ENCODE measurements at places on chromosomes 2 and 18. TPM values are rescaled to one million over a fixed set of nuclear protein-coding genes. Genes with fewer than 3 reads are reported as not detected.

The PROKR1 gene
- not detected for total RNA-seq

The COLEC12 gene
- not detected for total RNA-seq

The REEP1 gene
- not detected for total RNA-seq

The STK39 gene
- 15.2 TPM for total RNA-seq

The STPG4 gene
- total RNA-seq: not detected

The MALT1 gene
- 13.7 TPM for total RNA-seq

The HMSD gene
- 1.3 TPM for total RNA-seq

The SETBP1 gene
- 5.3 TPM for total RNA-seq

The MROH2A gene
- not detected for total RNA-seq

The TSHZ1 gene
- 6.7 TPM for total RNA-seq

The PLCL1 gene
- total RNA-seq: not detected

The FAM110C gene
- total RNA-seq: 12.9 TPM

The LIMS4 gene
- not detected for total RNA-seq

The LCT gene
- not detected for total RNA-seq

The REG1B gene
- total RNA-seq: not detected

The PPP3R1 gene
- 22.5 TPM for total RNA-seq

The EGR4 gene
- not detected for total RNA-seq

The ERICH2 gene
- total RNA-seq: 0.60 TPM

The CCDC88A gene
- total RNA-seq: 13.8 TPM

The DES gene
- total RNA-seq: not detected

The AQP12A gene
- total RNA-seq: not detected

The TACR1 gene
- total RNA-seq: not detected

The TXNL1 gene
- 51.0 TPM for total RNA-seq

The TWIST2 gene
- total RNA-seq: 14.7 TPM

The ZEB2 gene
- 0.05 TPM for total RNA-seq

The ATP6V1B1 gene
- not detected for total RNA-seq

The CCBE1 gene
- total RNA-seq: 0.85 TPM

The GAD1 gene
- total RNA-seq: not detected

The RSAD2 gene
- total RNA-seq: not detected

The MC2R gene
- not detected for total RNA-seq

The PPP1R1C gene
- total RNA-seq: 14.6 TPM

The PPP4R1 gene
- 101 TPM for total RNA-seq

Data from airway epithelial cell (primary cell).